Progenitor cell of endocrine pancreas (in vitro differentiated cells): ENCODE measurements at places on chromosomes 1 and 21. TPM values are rescaled to one million over a fixed set of nuclear protein-coding genes. Genes with fewer than 3 reads are reported as not detected.

GRCh38 chr21:45219517-45219916 is 68.2 kb downstream of the POFUT2 start:
- DNase-seq: no peak

DNA sequence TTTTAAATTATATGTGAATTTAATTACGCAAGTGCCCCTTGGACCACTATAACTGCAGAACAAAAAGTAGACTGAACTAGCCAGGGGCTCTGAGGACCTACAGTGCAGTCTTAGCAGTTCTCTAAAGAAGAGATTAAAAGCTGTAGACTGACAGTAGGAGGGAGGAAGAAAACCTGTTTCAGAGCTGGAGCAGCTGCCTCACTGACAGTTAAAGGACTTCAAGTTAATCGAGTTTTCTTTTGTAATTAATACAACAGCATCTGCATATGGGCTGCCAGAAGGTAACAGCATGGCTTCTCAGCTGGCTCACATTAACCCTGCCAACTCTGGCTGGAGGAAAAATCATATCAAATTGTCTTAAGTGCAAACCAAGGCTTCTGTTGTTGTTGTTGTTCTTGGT is 19.9 kb downstream of the DSTYK start:
- DNase-seq: no peak

- no peak for DNase-seq
These were observed 206.3 kb upstream of the KCTD3 start for GRCh38 chr1:215360758-215361157.

DNA sequence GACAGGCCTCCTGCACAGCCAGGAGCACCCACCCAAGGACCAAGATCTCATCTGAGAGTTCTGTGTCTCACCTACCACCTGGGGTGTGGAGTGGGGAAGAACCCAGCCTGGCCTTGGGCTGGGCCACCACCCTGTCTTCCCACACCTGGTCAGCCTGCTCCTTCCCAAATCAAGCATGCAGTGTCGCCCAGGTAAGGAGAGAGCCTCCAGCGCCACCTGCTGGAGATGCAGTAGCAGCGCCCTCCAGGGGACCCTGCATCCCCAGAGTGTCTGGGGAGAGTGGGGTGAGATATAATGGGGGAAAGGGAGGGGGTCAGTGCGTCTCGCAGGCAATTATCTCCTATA is 32.3 kb downstream of the KIAA2013 start:
- DNase-seq: peak; percentile 74

GRCh38 chr1:78839704-78840277 is 166.7 kb downstream of the ADGRL4 start:
- peak; percentile 17 for DNase-seq

DNA sequence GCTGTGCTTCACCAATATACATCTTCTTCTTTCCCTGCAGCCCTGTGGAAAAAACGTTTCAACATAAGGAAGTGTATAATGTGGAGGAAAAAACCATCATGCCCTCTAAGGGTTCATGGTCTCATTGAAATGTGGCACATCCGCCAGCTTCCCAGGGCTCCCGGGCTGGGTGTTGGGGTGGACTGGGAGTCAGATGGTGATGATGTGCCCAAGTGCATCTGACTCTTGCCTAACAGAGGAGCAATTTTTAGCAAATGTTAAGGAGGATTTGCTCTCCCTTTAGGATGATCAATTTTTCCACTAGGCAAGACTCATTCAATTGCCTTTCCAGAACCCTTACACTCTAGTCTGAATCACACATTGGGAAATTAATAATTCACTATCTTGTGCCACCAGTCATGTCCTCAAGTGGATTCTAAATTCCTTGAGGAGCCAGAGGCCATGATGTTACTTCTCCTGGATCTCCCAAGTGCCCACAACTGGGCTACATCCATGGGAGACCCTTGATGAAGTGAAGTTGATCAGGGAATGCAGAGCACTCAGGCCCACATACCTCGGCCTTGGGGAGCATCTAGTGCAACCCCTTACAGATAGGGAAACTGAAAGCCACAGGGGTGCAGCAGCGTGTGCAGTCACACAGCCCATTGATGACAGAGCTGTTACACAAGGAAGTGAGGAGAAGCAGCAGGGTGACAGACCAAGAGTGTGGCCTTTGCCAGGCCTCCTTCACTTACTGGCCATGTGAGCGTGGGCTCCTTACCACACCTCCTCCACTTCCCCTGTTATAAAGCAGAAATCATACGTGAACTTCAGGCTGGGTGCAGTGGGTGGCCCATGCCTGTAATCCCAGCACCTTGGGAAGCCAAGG is 100.0 kb upstream of the SLC44A3 start:
- DNase-seq: no peak

The PEX14 gene
- total RNA-seq: 27.8 and 28.7 TPM in 2 replicates

DNA sequence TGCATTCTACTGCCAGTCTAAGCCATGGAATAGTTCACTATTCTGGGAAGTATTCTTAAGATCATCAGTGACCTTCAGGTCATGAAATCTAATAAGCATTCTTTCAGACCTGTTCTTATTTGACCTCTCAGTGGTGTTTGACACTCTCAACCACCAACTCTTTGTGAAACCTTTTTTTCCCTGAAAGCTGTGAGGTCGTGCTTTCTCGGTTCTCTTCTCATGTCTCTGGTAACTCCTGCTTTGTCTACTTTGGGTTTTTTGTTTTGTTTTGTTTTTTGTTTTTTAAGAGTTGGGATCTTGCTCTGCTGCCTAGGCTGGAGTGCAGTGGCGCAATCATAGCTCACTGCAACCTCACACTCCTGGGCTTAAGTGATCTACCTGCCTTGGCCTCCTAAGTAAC is 56.3 kb downstream of the POU2F1 start:
- DNase-seq: no peak

DNA sequence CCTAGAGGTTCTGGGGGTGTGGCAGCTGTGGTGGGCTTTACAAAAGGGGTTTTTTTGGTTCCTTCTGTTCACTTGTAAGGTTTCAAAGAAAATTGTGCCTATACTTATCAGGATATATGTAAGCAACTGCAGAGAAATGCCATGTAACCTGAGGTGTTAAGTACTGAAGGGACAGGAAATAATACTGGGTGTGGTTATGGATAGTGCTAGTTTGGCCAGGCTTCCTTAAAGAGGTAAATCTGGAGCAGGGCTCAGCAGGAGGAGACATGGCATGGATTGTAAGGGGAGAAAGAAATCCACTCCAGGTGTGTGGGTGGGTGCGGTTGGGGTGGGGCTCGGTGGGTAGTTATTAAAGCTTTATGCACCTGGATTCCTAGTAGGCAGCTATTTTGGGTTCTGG is 28.3 kb downstream of the KIRREL1 start:
- DNase-seq: no peak

DNA sequence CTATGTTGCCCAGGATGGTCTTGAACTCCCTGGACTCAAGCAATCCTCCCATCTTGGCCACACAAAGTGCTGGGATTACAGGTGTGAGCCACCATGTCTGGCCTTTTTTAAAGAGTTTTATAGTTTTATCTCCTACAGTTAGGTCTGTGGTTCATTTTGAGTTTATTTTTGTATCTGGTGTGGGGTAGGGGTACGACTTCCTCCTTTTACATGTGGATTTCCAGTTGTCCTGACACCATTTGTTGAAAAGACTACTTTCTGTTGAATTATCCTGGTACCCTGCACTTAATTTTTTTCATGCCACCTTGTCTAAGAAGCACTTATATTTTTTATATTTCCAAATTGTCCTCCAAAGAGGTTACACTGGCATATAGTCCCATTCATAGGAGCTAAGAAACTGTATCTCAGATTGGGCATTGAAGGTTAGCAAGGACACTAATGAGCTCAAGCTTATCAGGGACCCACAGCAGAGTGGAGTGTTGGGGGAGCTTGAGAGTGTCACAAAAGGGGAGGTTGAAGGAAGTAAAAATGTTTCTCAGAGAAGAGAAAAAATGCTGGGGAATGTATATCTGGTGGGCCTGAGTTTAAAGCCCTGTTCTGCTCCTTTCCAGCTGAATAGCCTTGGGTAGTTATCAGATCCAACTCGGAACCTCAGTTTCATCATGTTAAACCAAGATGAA is 23.4 kb upstream of the MEF2D start:
- no peak for DNase-seq

DNA sequence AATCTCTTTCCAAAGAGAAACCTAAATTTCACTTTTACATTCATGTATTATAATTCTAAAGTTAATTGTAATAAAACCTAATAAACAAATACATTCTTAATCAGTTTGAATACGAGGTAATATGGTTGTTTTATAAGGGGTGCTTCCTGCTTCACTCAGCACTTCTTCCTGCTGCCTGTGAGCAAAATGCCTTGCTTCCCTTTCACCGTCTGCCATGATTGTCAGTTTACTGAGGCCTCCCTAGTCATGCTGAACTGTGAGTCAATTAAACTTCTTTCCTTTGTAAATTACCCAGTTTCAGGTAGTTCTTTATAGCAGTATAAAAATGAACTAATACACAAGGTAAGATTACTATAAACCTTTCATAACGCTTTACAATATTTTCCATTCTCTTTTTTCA is 491.1 kb upstream of the LRRC7 start:
- no peak for DNase-seq

DNA sequence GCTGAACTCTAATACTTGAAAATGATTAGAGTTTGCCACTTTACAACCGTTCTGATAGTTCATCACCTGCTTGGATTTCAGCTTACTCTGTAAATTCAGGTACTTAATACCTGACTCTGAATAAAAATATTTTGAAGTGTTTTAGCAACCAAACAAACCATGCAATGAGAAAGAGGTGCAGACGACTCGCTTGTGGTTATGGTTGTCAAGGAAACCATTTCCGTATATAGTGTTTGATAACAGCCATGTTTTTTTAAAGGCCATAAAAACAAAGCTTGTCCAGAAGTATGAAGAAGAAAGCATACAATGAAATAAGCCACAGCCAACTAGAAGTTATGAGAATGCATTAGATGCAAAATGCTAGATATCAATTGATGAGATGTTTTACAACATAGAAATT is 167.2 kb upstream of the HMCN1 start:
- DNase-seq: no peak

DNA sequence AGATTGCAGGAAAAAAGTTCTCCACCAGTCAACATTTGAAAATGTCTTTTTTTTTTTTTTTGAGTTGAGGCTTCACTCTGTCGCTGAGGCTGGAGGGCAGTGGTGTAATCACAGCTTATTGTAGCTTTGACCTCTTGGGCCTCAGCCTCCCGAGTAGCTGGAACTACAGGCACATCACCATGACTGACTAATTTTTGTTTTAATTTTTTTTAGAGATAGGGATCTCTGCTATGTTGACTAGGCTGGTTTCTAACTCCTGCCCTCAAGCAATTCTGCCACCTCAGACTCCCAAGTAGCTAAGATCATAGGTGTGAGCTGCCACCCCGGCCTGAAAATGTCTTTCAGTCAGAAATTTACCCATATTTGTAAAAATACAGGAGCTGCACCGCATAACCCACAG is 30.6 kb upstream of the USP24 start:
- DNase-seq: no peak

The CAPZA1 gene
- 125 and 129 TPM in 2 replicates for total RNA-seq

The PALMD gene
- total RNA-seq: 4.5 and 7.3 TPM in 2 replicates

GRCh38 chr1:151384584-151384983 is 12.1 kb upstream of the SELENBP1 start:
- no peak for DNase-seq
